ENCODE measurements at places on chromosomes 5 and 9. TPM values are rescaled to one million over a fixed set of nuclear protein-coding genes. Genes with fewer than 3 reads are reported as not detected.

IL5 gene
- total RNA-seq: not detected

FOXD4L6 gene
- 1.4 TPM for total RNA-seq

SLC22A4 gene
- 3.4 TPM for total RNA-seq

CER1 gene
- total RNA-seq: not detected

CDKN2B-AS1 gene
- 1.6 TPM for total RNA-seq

SYNPO gene
- total RNA-seq: 15.3 TPM

CCL28 gene
- total RNA-seq: 0.65 TPM

All from epithelial cell of alveolus of lung (primary cell).